ENCODE measurements at places on chromosomes 4 and X.

DNA sequence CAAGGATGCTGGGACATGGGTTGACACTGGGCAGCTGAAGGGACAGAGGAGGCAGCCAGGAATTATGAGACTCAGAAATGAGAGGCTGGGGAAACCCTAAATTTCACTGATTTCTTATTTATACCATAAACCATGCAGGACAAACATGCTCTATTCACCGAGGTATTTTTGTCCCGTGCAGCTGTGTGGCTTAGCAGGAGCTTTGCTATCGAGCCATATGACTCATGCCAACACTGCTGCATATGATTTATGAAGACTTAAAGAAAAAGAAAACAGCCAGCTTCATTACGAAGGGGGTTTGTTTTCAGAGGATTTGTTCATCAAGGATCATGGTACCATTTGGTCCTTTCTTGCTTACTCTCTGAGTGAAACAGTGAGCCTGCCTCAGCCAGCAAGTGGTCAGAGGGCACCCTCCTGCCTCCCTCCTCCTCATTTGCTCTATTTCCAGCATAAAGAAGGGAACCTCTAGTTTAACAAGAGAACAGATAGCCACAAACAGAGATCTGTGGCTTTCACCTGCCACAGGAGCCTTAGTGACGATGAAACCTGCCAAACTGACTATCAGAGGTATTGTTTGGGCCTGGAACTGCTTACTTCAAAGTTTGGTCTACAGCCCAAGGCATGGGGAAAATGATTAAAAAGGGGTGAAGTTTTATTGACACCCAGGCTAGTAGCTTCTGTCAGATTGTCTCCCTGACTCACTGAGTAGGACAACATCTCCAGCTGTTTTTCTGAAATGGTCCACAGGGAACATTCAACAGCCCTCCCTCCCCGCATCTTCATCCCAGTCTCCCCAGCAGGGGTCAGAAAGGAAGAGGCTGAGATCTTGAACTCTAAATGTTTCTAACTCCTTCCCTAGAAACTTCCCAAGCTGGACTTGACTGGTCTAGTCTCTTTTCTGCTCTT is 80.1 kb upstream of the MAML3 start:
- DNase-seq, result peak; percentile 40

- DNase-seq, result no peak
Observed at GRCh38 chrX:112653017-112653416, 26.7 kb downstream of the LHFPL1 start.

- no peak for DNase-seq
Observed at GRCh38 chr4:151783867-151784266, 23.1 kb upstream of the GATB start.

GRCh38 chr4:82559735-82560120 is 2.1 kb downstream of the TMEM150C start:
- DNase-seq, result no peak

GRCh38 chrX:71623714-71624113 is 5.4 kb upstream of the CXCR3 start:
- no peak for DNase-seq

DNA sequence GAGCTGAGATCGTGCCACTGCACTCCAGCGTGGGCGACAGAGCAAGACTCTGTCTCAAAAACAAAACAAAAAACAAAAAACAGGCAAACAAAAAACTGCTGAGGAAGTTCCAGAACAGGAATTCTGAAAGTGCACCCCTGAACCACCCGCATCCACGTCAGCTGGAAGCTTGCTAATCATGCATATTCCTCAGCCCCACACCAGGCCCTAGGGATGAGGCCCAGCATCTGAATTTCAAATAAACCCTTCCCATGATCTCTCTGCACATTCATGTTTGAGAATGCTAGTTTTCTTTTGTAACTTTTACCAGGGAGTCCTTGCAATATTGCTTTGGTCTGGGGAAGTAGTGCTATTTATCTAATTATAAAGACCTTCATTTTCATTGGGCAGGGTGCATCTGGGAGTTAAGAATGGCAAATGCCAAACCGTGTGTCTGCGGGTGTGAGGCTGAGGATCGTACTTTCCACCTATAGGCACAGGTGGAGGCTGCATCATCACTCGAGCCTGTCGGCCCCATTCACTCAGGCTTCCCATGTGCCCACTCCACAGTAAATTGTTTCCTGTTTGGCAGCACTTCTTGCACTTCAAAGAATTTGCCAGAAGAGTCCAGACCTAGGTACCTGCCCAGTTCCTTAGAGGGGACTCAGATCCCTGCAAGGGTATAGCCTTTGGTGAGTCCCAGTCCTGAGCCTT is 23.6 kb downstream of the CCKAR start:
- DNase-seq, result no peak

GRCh38 chr4:56512166-56512565 is 6.6 kb downstream of the ARL9 start:
- no peak for DNase-seq

DNA sequence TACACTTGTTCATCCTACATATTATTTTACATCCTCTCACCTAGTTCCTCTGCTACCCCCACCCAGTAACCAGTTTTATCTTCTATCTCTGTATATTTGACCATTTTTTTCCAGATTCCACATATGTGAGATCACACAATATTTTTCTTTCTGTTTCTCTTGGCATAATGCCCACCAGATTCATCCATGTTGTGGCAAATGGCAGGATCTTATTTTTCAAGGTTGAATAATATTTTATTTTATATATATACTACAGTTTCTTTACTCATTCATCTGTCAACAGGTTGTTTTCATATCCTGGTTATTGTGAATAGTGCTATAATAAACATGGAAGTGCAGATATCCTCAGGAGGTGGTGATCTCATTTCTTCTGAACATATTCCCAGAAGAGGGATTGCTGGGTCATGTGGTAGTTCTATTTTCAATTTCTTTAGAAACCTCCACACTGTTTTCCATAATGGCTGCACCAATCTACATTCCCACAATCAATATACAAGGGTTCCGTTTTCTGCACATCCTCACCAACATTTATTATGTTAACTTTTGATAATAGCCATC is 48.2 kb downstream of the THAP9 start:
- no peak for DNase-seq

GRCh38 chr4:57410331-57411052 is 300.3 kb upstream of the IGFBP7 start:
- DNase-seq, result no peak

- DNase-seq, result no peak
Observed at GRCh38 chr4:145047151-145047550, 50.8 kb downstream of the ANAPC10 start.

DNA sequence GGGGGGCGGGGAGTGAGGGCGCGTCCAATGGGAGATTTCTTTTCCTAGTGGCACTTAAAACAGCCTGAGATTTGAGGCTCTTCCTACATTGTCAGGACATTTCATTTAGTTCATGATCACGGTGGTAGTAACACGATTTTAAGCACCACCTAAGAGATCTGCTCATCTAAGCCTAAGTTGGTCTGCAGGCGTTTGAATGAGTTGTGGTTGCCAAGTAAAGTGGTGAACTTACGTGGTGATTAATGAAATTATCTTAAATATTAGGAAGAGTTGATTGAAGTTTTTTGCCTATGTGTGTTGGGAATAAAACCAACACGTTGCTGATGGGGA is 1.1 kb downstream of the HTT start:
- no peak for DNase-seq

DNA sequence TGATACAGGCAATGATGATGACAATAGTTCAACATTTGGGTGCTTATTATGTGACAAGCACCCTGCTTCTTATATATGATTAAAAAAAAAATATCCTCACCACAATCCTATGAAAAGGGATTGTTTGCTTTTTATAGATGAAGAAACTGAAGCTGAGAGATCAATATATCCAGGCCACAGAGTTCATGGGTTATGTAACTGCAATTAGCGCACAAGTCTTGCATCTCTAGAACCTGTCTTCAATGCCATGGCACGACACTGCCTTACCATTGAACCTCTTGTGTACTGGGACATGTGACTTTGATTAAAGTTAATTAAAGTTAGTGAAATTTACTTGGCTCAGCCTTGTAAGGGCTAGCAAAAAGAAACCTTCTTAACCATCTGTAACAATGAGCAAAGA is 599.7 kb downstream of the ADGRL3 start:
- no peak for DNase-seq

DNA sequence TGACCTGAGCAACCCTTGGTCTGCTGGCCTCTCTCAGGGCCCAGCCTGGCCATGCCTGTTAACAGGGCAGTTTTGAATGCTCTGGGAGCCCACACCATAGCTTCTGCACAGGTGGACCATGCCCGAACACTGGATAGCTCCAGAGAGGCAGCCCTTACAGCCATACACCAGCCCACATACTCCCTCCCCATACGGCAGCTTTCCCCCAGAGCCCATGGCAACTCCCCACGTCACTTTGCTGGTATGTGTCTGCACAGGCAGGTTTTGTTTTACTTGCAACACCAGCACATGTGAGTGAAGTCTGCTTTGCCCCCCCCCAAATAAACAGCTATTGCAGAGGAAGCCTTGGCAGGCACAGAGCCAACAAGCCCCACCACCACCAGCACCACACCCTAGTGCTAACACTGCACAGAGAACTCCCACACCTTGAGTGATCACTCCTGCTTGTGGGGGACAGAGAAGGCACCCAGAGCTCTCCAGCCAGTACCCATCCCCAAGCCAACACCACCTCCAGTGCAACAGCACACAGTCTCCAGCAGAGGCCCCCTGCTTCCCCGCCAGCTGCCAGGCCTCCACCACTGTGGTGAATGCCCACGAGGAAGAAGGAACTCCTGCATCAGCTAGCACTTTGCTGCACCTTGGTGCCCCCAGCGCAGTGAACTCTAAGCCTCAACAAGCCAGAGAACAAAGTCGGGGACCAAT is 87.3 kb downstream of the STPG2 start:
- peak; percentile 12 for DNase-seq

- no peak for DNase-seq
Observed at GRCh38 chr4:7547368-7548040, 112.8 kb upstream of the PSAPL1 start.

DNA sequence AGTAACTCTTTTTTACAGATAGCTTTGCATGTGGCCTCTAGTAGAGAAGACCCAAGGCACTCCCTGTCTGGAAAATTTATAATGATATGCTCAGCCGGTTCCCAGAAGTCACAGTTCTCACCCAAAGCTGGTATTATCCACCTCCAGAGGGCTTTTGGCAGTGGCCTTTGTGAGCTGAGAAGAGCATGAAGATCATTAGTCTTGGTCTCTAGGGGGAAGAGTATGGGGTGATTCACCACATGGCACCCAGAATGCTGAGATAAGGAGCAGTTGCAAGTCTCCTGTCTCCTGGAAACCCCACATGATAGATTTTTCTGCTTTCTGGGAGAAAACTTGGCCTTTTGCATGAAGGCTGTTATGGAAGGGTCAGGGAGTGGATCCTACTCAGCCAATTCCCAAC is 75.4 kb upstream of the PRPS1 start:
- no peak for DNase-seq

DNA sequence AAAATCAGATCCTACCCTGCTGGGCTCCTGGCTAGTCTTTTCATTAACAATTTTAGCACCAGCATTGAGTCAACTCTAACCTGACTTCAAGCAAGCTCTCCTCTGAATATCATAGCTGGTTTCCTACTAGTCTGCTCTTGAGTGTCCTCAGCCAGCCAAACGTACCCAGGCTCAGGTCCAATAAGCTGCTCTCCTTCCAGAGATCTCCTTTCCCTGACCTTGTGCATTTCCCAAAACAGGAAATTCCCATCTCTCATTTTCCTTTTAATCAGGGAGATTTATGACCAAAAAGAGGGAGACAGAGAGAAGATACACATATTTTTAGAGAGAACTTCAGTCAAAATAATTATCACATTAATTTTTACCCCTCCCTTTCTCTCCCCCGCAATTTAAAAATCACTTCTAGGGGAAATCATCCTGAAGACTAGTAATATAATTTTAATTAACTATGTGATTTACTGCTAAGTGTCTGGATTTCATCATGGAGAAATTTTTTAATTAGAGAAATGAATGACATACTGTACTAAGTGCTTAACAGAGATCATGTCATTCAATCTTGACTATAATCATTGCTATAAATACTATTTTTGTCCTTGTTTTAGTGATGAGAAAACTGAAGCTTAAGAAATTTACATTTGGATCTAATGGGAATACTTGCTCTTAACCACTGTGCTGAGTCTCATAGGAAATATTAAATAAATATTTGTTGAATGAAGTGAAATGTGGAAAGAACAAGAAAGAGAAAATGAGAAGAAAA is 421.7 kb upstream of the INTU start:
- DNase-seq, result no peak

GRCh38 chrX:31213941-31214340 is 142.1 kb upstream of the FTHL17 start:
- peak; percentile 40 for DNase-seq

- no peak for DNase-seq
Observed at GRCh38 chrX:43552156-43552555, 103.9 kb upstream of the MAOA start.

GRCh38 chr4:94803181-94803580 is 45.4 kb downstream of the BMPR1B start:
- DNase-seq, result no peak

DNA sequence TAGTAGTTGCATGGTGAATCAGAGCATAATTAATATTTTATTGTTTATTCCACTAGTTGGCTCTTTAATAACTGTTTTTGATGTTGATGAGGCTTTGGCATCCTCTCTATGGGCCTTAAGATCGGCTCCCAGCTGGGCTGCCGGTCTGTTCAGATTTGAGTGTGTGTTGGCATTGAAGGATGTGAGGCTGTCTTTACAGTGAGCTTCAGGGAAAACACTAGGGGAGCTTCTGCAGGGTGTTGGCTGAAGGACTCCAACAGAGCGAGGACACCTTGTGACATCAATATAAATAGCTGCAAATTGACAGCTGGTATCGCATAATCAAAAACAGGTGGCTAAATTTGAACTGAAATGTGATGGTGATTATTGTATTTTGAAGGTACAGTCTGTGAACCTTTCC is 322.0 kb downstream of the FSTL5 start:
- no peak for DNase-seq

GRCh38 chr4:158859661-158860060 is 90.8 kb downstream of the FNIP2 start:
- DNase-seq, result no peak

DNA sequence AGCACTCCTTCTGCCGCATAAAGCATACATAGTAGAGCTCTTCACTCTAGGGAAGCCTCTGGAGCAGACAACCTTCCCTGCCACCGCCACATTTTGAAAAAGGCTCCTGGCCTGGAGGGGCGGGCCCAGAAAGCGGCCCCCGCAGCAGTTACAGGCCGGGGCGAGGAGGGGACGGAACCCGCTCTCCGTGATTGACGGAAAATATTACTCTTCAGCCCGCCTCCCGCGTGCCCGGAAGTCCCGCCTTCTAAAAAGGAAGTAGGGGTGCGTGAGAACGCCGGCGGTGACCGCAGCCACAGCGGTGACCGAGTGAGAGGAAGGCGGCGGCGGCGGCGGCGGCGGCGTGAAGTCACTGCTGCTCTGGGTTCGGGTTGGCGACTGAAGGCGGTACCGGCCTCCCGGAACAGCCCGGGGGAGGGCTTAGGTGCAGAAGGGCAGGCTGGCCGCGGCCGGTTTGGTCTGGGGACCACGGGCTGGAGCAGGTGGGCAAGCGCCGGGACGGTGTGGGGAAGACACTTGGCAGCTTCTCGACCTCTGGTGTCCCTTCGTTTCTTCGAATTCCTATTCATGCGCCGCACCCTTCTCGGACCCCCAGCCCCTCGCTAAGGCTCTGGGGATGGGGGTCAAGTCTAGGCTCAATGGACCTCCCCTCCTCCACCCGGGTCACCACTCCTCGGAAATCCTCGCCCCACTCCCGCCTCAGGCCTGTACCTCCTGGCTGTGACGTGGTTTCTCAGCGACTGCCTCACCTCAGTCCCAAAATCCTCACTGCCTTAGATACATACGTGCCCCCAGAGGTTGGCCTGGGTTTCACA is at the start of gene HCCS:
Gene HCCS, plus strand, starts transcription at position 296 of the 815 bp plus-strand sequence. CDS start 729 bp downstream, outside the sequence.
- DNase-seq, result peak; percentile 89

GRCh38 chr4:88286897-88287296 is 2.5 kb upstream of the PPM1K start:
- no peak for DNase-seq
